ENCODE measurements at places on chromosomes 7 and 10. TPM values are rescaled to one million over a fixed set of nuclear protein-coding genes. Genes with fewer than 3 reads are reported as not detected.

The MAGI2 gene
- total RNA-seq = 0.64 TPM

The LRRC18 gene
- total RNA-seq = not detected

The GHRHR gene
- not detected for total RNA-seq

The C7orf57 gene
- 0.24 TPM for total RNA-seq

The CFAP46 gene
- not detected for total RNA-seq

The OR13A1 gene
- total RNA-seq = not detected

The ASZ1 gene
- total RNA-seq = not detected

The OR6V1 gene
- not detected for total RNA-seq

The TRIM74 gene
- total RNA-seq = not detected

The CALHM2 gene
- 0.45 TPM for total RNA-seq

The LIPK gene
- not detected for total RNA-seq

The PHYHIPL gene
- total RNA-seq = not detected

The AKR1D1 gene
- total RNA-seq = not detected

The SH2B2 gene
- 3.7 TPM for total RNA-seq
